ENCODE measurements at places on chromosomes 11 and 22.

DNA sequence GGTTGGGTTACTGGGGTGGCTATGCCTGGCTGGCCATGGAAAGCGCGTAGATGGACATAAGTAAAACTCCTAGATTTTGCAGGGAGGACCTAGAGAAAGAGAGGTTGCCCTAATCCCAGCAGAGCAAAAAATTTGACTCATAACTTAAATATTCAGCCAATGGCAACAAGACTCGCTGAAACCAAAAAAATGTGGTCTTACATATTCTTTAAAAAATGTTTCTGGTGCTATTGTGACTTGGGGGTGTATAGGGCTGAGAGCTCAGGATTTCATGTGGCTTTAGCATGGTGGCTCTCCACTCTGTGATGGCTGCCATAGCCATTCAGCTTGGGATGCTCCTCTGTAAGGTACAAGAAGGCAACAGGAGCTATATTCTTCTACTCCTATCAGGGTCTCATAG is 27.2 kb upstream of the PDGFD start:
- no peak for DNase-seq
- peak overlapping the region; percentile 6 for H3K27ac ChIP-seq
- no peaks in the 10 kb centered on the region for H3K27me3 ChIP-seq
- no peaks in the 10 kb centered on the region for H3K36me3 ChIP-seq

DNA sequence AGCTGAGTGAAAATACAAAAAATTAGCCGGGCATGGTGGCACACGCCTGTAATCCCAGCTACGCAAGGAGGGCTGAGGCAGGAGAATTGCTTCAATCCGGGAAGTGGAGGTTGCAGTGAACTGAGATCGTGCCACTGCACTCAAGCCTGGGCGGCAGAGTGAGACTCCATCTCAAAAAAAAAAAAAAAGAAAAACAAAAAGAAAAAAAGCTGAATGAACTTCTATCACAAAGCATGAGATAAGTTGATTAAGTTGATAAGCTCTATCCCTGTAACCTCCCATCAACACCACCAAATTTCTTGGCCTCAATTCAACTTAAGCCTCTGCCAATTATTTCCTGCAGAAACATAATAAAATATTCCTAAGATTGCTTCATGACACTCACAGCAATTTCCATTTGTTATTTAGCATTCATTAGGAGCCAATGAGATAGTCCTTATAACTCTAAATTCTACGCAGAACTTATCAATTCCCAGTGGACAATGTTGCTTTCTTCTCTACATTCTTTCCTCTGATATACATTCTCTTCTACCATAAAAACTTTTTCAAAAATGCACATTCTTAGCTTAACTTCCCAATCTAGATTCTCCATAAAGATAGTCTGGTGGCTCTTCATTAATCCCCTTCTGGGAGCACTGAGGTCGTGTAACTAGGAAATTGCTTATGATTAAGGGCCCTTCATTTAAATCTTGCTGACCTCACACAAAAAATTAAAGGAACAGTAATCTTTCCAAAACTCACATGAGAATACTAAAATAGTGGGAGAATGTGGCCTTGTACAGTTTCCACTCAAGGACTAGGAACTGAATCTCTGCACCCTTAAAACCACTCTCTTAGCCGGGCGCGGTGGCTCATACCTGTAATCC is 2.9 kb downstream of the AMBRA1 start:
- H3K27ac ChIP-seq = no peak overlapping the region
- H3K4me1 ChIP-seq = peaks cover 3% of the 10 kb centered on the region
- no peak overlapping the region for H3K4me3 ChIP-seq
- DNase-seq = no peak

- peak overlapping the region; percentile 62 for H3K4me3 ChIP-seq
- H3K27me3 ChIP-seq = no peaks in the 10 kb centered on the region
- no peak for DNase-seq
- no peaks in the 10 kb centered on the region for H3K4me1 ChIP-seq
Observed at GRCh38 chr11:102268985-102269470, 48.3 kb upstream of the BIRC3 start.

DNA sequence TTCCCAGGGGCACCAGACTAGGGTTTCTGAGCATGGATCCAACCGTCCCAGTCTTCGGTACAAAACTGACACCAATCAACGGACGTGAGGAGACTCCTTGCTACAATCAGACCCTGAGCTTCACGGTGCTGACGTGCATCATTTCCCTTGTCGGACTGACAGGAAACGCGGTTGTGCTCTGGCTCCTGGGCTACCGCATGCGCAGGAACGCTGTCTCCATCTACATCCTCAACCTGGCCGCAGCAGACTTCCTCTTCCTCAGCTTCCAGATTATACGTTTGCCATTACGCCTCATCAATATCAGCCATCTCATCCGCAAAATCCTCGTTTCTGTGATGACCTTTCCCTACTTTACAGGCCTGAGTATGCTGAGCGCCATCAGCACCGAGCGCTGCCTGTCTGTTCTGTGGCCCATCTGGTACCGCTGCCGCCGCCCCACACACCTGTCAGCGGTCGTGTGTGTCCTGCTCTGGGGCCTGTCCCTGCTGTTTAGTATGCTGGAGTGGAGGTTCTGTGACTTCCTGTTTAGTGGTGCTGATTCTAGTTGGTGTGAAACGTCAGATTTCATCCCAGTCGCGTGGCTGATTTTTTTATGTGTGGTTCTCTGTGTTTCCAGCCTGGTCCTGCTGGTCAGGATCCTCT is 709 bp downstream of the MRGPRX4 start:
- no peak overlapping the region for H3K27ac ChIP-seq
- H3K4me1 ChIP-seq = no peaks in the 10 kb centered on the region
- H3K4me3 ChIP-seq = no peak overlapping the region
- H3K36me3 ChIP-seq = no peaks in the 10 kb centered on the region
- H3K27me3 ChIP-seq = no peaks in the 10 kb centered on the region

- no peaks in the 10 kb centered on the region for H3K27me3 ChIP-seq
- H3K36me3 ChIP-seq = no peaks in the 10 kb centered on the region
- no peak overlapping the region for H3K4me3 ChIP-seq
- DNase-seq = no peak
- H3K27ac ChIP-seq = no peak overlapping the region
Observed at GRCh38 chr11:38046571-38047135, 1448.6 kb upstream of the RAG2 start.

GRCh38 chr11:92727123-92727522 is 242.3 kb upstream of the MTNR1B start:
- DNase-seq = no peak
- H3K36me3 ChIP-seq = no peaks in the 10 kb centered on the region
- H3K27ac ChIP-seq = no peak overlapping the region
- H3K4me1 ChIP-seq = no peaks in the 10 kb centered on the region
- no peak overlapping the region for H3K4me3 ChIP-seq
- no peaks in the 10 kb centered on the region for H3K27me3 ChIP-seq
